ENCODE measurements at places on chromosomes 13 and 19.

DNA sequence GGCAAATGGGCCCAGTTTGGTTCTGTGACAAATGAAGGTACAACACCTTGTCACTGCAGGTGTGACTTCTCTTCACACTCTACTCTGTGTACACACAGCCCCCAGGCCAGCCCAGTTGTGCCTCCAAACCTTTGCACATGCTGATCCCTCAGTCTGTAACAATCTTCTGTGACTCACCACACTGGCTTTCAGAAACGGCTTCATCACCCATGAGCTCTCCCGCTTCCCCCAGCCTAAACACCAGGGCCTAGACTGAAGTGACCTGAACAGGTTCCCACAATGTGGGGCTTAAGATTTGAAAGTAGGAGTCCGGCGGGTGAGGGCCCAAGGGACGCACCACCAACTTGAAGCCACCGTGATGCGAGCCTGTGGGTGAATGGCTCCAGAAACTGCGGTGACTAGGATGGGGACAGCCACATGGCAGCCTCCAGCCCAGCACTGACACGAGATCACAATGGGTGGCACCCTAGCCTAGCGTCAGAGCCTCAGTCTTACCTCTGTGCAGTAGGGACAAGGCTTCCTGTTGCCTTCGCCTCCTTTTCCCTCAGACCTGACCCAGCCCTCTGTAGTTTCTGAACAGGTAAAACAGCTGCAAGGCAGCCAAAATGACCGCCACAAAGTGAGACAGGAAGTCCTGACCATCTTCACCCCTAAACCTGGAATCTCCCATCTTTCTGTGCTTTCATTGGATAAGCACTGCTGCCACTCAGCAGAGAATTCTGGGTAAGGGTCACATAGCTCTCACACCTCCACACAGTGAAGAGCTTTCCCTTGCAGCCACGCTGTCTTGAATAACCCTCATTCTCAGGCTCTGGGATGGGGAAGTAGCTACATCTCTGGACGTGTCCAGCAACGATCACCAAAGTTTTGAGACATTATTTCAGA is 34.2 kb upstream of the ZNF599 start:
- DNase-seq = no peak

DNA sequence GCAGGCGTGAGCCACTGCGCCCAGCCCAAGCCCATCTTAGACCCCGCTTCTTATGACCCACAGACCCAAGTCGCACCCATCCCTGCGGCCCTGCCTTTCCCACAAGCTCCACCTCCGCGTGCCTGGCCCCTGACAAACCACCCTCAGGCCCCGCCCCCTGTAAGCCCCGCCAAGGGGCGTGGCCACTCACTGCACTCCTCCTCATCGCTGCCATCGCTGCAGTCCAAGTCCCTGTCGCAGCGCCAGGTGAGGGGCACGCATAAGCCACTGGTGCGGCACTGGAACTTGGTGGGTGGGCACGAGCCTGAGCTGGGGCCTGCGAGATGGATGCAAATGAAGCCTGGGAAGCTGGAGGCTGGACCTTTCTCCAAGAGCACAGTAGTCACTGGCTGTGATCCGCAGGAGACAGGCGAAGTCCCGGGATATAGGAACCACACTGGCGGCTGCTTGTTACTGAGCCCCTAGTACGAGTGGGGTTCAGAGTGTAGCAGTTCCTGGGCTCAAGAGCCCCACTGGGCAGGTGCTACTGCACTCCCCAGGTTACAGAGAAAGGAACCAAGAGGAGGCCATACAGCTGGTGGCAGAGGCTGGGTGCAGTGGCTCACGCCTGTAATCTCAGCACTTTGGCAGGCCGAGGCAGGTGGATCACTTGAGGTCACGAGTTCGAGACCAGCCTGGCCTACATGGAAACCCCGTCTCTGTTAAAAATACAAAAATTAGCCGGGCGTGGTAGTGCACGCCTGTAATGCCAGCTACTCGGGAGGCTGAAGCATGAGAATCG is 3.1 kb downstream of the CD320 start:
- DNase-seq = no peak

DNA sequence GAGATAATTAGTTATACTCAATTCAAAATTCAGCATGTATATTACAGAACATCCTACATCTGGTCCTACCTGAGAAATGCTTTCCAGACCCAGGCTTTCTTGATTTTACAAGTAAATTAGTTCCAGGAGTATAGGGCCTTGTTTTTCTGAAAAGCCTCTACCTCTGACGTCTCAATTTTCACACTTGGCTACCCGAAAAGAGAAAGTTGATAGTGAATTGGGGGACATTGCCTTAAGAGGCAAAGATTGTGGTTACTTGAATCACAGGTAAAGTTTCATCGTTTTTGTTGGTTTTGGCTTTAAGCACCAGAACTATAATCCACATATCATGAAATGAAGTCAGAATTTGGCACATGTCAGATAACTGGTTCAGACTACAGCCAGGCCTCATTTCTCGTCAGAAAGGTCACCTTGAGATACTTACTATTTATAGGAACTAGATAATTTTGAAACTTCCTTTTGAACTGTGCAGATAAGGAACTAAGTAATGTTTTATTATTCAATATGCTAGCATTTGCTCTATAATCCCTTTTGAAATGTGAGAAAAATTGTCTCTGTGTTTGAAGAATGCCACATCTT is 30.8 kb downstream of the FAM124A start:
- no peak for DNase-seq

DNA sequence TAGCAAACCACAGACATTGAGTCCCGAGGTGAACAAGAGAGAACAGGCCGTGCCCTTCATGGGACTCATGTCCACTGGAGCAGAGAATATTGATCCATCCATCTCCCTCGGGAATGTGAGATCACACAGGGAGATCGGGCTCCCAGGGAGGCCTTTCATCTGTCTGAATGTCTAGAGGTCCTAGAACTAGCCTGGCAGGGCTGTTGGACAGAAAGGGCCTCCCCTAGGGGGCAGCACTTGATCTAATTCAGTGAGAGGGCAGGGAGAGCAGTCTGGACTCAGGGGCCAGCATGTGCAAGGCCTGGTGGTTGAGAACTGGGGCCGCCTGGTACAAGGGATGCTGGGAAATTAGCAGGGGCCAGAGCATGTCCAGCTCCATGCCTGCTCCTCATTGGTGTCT is 4.3 kb downstream of the RUVBL2 start:
- peak; percentile 53 for DNase-seq

DNA sequence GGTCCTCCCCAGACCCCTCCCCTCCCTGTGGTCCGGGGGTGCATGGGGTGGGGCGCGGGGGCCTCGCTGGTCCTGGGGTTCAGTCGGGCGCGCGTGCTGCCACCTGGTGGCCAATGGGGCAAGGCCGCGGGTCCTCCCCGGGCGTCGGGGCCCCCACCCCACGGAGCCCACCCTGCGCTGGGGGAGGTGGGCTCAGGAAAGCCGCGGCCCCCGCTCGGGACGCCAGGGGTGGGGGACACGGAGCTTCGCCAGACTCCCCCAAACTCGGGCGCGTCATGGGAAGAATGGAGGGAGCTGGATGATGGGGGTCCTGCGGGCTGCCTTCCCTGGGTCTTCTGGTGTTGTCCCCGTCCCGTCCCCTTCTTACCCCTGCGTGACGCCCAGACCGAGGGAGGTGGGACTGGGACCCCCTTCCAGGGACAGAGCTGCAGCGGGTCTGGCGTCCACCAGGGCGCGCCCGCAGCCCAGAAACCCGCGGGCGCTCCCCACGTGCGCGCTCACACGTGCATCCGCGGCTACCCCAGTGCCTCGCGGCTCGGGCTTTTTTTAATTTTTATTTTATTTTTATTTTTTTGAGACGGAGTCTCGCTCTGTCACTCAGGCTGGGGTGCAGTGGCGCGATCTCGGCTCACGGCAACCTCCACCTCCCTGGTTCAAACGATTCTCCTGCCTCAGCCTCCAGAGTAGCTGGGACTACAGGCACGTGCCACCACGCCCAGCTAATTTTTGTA is 19.8 kb upstream of the TCF3 start:
- no peak for DNase-seq

GRCh38 chr19:13742756-13743155 is 21.6 kb upstream of the MRI1 start:
- DNase-seq = no peak

- no peak for DNase-seq
Measured at GRCh38 chr19:49847731-49848696, 2.9 kb upstream of the PTOV1 start.

- DNase-seq = no peak
Measured at GRCh38 chr13:35966024-35966423, 165.2 kb downstream of the DCLK1 start.
